ENCODE measurements at places on chromosomes 11 and 22.

DNA sequence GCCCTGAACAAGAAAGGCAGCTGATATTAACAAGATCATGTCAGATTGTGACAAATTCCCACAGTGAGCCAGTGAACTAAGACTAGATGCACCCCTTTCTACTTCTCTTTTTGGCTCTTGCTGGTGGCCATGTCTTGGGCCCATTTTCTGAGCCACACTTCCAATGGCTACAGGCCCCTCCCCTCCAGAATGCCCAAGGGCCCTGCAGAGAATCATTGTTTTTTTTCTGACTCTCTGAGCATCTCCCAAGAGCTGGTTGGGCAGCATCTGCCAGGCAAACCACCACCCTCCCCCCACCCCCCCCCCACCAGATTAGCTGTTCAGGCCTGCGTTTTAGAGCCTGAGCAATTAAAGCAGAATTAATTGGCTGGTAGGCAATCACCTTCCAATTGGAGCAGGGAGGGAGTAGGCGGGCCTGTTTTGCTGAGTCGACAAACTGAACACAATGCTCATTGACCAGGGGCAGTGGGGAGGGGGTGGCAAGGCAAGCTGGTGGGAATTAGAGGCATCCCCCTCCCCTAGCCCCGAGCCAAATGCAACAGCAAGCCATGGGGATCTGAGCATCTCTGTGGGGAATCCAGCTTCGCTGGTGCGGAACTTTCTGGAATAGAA lies 541.4 kb downstream of the MN1 start:
- no peak for DNase-seq

- no peak for DNase-seq
Observed at GRCh38 chr11:38176686-38177322, 1578.8 kb upstream of the RAG2 start.

- no peak for DNase-seq
Observed at GRCh38 chr11:69913591-69914285, 94.5 kb upstream of the FGF3 start.

GRCh38 chr11:122235615-122236014 lies 119.6 kb upstream of the BLID start:
- no peak for DNase-seq

- no peak for DNase-seq
Observed at GRCh38 chr11:48003926-48004325, 23.6 kb downstream of the PTPRJ start.

- DNase-seq = no peak
Observed at GRCh38 chr22:20881231-20881630, 22.4 kb downstream of the SNAP29 start.

DNA sequence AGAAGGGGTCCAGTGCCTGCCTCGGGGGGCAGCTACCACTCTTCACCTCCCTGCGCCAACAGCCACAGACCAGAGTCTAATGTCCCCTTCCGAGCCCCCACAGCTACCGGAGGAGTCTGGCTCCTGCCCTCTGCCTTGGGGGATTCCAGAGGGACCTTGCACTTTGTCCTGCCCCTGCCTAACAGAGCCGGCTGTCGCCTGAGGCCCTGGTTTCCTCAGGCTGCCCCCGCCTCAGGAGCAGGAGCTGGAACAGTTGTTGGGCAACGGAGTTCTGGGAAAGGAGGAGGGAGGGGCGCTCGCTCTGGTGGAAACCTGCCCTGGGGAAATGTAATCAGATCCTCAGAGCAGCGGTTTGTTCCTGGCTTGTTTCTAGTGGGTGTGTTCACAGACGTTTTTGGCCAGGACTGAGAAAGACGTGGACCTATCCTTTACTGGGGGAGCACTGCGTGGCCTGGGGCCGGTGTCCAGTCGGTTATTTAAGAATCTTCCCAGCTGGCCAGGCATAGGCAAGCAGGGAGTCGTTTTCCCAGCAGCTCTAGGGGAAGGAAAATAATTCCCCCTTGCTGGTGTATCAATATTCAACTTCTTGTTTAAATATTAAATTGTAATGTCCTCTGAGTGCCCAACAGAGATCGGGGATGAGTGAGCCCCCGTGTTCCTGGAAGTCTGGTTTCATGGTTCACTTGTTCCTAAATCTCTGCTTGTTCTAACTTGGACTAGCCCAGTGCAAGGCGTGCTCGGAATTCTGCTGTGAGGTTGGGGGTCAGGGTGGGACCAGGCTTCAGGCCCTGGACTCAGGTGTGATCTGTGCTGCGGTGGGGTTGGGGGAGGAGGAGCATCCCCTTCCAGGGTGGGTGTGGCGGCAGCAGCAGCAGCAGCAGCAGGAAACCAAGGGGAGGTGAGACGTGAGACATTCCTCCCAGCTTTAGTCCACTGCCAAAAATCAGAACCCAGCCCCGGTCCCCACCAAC lies 32.1 kb downstream of the A4GALT start:
- DNase-seq = no peak

GRCh38 chr11:110000031-110000502 lies 93.1 kb upstream of the ZC3H12C start:
- DNase-seq = no peak

GRCh38 chr22:22408731-22409696 lies 99.5 kb downstream of the ZNF280B start:
- DNase-seq = no peak

DNA sequence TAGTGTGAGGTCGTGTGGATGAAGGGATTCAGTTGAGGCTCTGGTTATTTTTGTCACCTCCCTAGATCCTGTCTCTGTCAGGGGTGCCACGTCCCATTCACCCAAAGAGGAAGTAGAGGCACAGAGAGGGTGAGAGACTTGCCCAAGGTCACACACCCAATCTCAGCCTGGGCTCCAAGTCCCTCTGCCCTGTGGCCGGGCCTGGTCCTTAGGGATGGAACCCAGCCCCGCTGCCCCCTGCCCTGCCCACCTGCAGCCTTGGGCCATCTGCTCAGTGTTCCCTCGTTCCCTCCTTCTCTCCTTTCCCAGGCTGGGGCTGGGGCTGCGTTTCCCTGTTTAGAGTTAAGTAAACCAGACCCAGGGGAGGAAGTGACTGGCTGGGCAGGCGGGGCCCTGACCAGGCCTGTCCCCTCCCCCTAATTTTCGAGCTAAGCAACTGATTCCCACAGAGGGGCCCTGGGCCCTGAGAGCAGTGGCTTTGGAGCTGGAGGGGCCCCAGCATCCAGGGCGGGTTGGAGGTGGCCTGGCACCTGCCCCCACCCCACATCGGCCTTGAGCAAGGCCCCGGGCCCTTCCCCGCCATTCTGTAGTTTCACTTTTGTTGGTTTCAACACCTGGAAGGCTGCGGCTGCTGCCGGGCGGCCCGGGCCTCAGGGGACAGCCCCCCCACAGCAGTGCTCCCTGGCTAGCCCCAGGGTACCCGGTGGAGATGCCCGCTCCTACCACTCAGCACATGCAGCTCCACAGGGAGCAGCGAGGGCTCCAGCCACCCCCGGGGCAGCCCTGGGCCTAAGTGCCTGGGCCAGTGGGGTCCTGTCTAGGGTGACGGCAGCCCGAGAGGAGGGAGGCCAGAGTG lies 1.5 kb downstream of the TCIRG1 start:
- no peak for DNase-seq

- DNase-seq = no peak
Observed at GRCh38 chr11:117490911-117491310, 163.3 kb downstream of the CEP164 start.

DNA sequence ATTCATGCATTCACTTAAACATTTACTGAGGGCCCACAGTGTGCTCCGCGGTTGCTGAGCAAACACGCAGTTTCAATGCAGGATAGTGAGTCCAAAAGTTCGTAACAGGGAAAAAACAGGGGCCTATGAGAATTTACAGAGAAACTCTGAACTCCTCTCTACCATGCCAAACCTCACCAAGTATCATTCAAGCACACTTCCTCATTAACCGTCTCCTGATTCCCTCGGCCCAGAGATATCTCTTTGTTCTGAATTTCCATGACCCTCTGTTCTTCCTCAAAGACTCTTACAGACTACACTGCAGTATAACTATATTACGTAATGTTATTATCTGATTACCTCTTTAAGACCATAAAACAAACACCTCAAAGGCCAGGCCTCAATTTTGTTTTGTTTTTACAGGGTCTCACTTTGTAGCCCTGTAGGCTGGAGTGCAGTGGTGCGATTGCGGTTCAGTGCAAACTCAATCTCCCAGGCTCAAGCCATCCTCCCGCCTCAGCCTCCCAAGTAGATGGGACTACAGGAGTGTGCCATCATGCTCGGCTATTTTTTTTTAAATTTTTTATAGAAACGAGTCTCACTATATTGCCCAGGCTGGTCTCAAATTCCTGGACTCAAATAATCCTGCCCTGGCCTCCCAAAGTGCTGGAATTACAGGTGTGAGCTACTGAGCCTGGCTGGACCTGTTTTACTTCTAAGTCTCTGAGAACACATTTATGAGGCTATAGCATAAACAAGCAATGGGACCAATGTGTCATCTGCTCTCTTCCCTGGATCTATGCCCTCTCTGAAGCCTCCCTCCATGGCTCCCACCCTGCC lies 3.6 kb downstream of the HPS4 start:
- no peak for DNase-seq

DNA sequence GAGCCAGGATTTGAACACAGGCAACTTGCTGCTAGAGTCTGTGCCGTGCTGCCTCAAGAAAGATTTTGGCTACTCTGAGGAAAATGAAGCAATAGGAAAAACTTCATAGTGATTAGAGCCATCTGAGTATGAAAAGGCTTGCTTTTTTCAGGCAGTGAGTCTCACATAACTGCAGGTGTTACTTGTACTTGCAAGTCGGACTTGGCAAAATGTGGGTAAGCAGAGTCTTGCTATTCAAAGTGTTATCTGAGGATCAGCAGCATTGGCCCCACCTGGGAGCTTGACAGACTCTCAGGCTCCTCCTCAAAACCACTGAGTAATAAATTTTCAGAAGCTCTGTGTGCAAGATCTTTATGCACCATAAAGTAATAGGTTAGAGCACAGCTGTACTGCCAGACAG lies 18.1 kb downstream of the RNF141 start:
- no peak for DNase-seq

DNA sequence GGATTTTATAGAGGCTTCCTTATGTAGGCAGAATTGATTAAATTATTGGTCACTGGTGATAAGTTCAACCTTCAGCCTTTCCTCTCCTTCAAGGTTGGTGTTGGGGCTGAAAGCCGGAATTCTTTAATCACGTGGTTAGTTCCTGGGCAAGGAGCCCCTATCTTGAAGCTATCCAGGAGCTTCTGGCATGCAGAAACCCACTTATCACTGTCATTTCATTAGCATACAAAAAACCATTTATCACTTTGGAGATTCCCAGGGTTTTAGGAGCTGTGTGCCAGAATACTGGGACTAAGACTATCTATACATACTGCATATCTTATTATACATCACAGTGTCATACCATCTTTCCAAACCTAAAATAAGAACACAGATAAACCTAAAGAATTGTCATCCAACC lies 18.5 kb upstream of the MED17 start:
- no peak for DNase-seq

- DNase-seq = no peak
Observed at GRCh38 chr11:127625402-127625801, 624.8 kb upstream of the KIRREL3 start.

DNA sequence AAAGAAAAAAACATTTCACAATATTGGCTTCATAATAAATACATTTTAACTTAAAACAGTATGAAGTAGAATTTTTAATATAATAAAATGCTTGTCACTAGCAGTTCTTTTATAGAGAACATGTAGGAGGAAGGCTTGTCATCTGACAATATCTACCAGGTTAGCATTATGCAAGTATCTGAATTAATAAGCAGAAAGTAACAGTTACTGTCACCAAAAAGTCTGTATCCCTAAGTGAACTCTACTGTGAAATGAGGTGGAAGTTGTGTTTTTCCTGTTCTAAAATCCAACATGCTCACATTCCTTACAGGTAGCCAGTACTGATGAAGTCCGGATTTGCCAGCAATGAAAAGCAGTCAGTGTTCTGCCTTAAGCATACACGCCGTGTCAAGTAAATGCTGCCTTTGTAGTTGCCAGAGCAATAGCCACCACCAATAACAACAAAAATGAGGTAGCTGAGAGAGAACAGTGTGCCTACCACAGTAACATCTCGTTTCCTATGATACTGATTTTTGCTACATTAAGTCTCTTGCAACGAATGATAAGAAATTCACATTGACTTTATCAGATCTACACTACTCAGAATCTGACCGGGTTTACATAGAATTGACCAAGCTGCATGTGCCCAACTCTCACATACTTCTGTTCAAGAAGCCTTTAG lies 95.5 kb downstream of the SIK3 start:
- DNase-seq = no peak

Measured in stimulated activated CD8-positive, alpha-beta memory T cell treated with anti-CD3 and anti-CD28 coated beads, Interleukin-12 subunit alpha, Interleukin-12 subunit beta, amount 100 ng/mL, for 1 hour (primary cell).